Skeletal muscle cell (primary cell): ENCODE measurements at places on chromosomes 4 and X.

DNA sequence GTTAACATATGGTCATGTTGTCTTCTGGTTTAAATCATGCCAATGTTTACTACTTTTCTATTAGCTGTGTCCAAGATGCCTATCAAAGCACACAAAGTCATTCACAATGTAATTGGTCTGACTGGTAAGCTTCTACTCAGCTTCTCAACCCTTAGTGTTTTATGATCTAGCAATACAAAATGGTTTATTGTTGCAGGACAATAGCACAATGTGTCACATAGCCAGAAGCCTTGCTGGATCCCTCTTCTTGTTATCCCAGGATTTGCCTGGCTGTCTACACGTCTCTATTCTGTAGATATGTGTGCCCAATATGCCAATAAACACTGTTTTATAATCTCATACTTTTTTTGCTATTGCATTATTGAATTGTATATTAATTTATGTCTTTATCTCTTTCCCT, 1111.0 kb upstream of the AGA start:
- no peak for DNase-seq

GRCh38 chrX:25016361-25016671, 551 bp upstream of the ARX start:
- no peak for DNase-seq

GRCh38 chrX:87727620-87728019, 210.0 kb downstream of the KLHL4 start:
- DNase-seq = no peak

- DNase-seq = no peak
Observed at GRCh38 chr4:105504744-105505143, 30.9 kb upstream of the PPA2 start.

- DNase-seq = no peak
Observed at GRCh38 chrX:107769581-107770317, 5.8 kb downstream of the TSC22D3 start.

- no peak for DNase-seq
Observed at GRCh38 chrX:134753718-134754008, 95.4 kb upstream of the PLAC1 start.

GRCh38 chr4:109599046-109599652, 39.1 kb downstream of the MCUB start:
- no peak for DNase-seq

DNA sequence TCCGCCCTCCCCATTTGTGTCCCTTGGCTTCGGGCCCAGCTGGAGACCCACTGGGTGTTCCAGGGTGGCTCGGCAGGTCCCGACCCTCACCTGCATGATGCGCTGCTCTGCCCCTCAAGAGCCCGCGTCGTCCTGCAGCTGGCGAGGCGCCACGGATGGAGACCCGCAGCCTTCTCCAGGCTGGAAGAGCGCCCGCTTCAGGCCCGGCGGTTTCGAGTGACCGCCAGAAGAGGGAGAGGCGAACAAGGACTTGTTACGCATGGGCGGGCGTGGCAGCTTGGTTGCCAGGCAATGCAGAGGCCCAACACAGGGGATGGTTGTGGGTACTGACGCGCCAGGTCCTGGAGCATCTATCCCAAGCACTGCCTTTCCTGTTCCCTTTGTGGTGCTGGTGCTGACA, at the start of gene PDCL2:
Gene PDCL2, minus strand, starts transcription at position 232 of the 400 bp plus-strand sequence. Its CDS starts 136 bp downstream, at position 96.
- DNase-seq = no peak

GRCh38 chrX:110743679-110744340, 51.8 kb downstream of the CHRDL1 start:
- DNase-seq = no peak

GRCh38 chr4:139740121-139740520, 74.5 kb downstream of the MGST2 start:
- no peak for DNase-seq

DNA sequence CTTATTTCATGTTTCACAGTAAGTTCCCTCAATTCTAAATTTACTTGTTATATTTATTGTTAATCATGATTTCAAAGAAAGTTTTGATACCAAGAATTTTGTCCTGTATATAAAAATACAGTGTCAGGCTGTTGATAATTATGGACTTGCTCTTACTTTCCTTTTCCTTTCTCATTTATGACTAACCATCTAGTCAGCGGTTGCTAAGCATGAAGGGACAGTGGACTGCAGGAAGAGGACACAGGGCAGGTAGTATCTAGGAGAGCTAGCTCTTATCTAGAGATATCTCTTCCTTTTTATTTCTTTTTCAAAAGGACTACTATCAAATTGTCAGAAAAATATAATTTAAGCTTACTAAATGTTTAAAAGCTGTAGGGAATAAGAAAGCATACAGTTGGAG, 1.6 kb downstream of the OPRPN start:
- no peak for DNase-seq

DNA sequence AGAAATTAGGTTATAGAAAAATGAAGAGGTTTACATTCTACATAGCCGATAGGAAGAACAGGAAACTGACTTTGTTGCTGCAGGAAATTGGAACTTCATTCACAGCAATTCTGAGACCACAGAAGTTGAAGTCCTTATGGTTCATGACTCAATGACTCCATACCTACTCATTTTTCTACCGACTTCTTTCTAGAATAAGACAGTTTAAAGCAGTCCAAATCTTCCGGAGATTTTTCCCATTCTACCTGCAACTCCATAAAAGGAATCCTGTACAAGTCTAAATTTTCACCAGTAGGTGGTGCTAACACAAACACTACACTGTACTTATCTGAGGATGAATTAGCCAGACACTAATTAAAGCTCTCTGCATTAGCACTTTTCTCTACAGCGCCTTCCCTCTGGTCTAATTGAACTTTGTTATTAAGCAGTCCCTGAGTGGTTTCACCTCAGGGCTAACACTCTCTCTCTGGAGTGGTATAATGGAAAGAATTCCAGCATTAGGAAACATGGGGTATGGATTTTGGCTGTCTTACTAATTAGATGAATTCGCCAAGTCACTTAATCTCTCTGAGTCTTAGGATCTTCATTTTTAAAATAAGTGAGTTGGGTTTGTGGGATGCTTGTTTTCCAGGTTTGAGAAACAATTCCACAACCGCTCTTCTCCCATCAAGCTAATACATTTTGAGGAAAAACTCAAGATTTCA, 167.9 kb downstream of the SMIM20 start:
- DNase-seq = no peak

- DNase-seq = no peak
Observed at GRCh38 chr4:181468451-181468850, 774.8 kb upstream of the TENM3 start.

DNA sequence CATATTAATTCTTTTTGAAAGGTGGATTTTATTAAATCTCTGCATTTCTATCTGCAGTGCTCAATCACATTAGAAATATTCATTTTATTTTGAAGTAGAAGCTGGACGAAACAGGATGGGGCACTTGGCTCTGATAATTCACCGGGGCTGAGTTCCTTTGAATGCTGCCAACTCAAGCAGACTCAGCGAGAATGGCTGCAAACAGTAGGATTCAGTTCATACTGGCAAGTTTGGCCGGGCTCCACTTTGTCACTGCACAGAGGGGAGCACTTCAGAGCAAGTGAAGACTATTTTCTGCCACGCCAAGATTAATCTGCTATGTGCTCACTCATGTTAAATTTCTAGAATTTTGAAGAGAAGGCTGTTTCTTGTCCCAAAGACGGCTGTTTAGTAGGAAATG, 30.7 kb upstream of the KLHL8 start:
- no peak for DNase-seq

DNA sequence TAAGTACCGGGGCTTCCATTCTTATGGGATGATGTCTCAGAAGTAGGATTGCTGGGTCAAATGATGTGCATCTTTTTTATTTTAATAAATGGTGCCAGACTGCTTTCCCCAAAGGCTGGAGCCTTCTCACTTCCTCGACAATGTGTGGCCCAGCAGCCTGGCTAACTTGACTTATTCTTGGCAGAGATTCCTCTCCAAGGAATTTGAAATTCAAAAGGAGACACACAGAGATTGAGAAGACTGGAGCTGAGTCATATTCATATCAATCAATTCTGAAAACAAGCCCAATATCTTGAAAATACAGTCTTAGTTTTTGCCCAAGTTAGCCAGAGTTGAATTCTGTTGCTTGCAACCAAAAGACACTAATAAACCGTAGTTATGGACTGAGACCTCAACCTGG, 10.8 kb upstream of the PJA1 start:
- DNase-seq = no peak

DNA sequence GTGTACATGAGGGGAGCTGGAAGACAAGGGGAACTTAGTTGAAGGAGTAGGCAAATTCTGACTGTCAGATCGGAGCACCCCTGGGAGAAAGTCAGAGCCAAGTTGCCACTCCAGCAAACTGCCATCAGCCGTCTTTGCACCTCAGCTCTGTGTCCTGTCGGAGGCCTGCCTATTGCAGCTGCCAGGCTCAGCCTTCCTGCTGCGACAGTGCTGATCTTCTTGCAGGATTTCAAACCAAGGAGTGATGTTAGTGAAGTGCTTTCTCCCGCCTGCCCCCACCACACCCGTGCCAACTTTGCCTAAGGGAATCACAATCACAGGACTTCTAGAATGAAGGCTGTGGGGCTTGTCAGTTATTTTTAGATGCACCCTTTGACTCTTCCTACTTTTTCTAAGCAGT, 185.3 kb downstream of the KIT start:
- DNase-seq = no peak

DNA sequence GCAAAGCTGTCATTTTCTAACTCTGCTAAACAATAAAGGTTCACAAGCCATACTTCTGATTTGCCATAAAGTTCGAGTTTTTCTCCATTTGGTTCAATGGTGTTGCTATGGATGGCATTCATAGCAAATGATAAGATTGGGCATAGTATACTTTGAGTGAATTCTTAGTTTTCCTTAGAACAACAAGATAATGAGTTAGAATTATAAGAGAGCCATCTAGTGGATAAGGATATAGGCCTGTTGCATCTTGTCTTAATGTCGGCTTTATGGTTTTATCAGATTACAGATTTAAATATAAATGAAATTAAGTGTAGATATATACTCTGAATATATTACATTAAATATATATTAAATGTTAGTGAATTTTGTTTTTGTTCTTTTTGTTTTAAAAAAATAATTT, 644.6 kb downstream of the IL1RAPL1 start:
- no peak for DNase-seq

GRCh38 chrX:18677161-18677869, 5.4 kb upstream of the RS1 start:
- DNase-seq = no peak

- peak; percentile 10 for DNase-seq
Observed at GRCh38 chr4:111546881-111547280, 598.4 kb upstream of the FAM241A start.

DNA sequence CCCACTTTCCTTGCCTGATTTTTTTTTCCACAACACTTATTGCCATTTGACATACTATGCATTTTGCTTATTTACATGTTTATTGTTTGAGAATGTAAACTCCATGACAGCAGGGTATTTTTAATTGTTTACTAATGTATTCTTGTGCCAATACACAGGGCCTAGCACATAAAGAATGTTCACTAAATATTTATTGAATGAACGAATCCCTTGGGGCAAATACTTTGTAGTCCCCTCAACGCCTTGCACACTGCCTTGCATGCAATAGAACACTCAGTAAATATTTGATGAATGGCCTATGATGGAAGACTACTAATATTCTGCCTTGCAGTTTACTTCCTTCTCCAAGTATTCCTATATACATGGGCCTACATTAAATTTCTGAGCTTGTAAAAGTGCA, 1.4 kb upstream of the PRPS1 start:
- DNase-seq = no peak

DNA sequence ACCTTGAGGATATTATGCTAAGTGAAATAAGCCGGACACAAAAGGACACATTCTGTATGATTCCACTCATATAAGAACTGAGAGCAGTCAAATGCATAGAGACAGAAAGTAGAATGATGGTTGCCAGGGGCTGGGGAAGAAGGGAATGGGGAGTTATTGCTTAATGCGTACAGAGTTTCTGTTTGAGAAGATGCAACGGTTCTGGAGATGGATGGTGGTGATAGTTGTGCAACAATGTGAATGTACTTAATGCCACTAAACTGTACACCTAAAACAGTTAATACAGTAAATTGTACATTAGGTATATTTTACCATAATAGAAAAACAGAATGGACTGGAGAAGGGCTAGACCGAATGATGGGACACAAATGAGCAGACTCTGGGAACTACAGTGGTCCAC, 15.8 kb downstream of the MAOB start:
- DNase-seq = no peak

- DNase-seq = no peak
Observed at GRCh38 chr4:41878170-41878969, 56.9 kb upstream of the TMEM33 start.

- DNase-seq = no peak
Observed at GRCh38 chr4:155762334-155762733, 3.5 kb downstream of the GUCY1B1 start.

DNA sequence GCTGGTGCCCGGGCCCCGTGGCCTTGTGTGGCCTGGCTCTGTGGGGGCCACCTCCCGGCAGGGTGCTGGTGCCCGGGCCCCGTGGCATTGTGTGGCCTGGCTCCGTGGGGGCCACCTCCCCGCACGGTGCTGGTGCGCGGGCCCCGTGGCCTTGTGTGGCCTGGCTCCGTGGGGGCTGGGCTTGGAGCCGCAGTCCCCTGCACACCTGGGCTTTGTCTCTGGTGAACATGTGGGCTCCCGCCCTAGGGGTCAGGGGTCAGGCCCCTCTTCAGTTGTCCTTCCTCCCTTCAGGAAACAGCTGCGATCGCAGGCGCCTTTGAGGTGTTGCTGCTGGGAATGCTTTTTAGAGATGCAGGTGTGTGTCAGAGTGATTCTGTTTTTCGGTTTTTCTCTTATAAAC, 17.2 kb downstream of the UVSSA start:
- DNase-seq = no peak

GRCh38 chr4:3339577-3339976, 46.8 kb downstream of the RGS12 start:
- no peak for DNase-seq

DNA sequence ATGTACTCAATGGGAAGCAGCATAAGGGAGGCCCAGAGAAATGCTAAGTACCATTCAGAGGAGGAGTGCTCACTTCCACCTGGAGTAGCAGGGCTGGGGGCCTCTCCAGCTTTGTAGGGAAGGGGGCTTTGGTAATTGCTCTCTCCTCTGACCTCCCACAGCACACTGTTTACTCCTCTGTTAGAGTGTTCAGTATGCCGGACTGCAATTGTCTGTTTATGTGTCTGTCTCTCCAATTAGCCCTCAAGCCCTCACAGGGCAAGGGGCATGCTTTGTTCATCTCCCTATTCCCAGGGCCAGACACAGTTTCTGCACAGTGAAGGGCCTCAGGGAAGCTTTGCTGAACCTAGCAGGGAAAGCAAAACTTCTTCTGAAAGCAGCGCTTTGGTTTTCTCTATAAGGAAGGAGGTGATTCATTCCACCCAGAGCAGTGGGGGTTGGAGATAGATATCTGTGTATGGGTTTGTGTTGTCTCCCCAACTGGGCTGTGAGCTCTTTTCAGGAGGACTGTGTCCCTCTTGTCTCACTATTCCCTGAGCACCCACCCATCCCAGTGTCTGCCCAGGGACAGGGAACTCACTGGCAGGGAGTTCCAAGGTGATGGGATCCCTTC, 50.0 kb upstream of the VMA21 start:
- DNase-seq = no peak
